ENCODE measurements at places on chromosomes 7 and 10.

- DNase-seq, result peak; percentile 55
Measured at GRCh38 chr10:100562008-100562672, 26.4 kb downstream of the HIF1AN start.

- DNase-seq, result no peak
Measured at GRCh38 chr10:49263591-49263990, 35.4 kb upstream of the C10orf71 start.

DNA sequence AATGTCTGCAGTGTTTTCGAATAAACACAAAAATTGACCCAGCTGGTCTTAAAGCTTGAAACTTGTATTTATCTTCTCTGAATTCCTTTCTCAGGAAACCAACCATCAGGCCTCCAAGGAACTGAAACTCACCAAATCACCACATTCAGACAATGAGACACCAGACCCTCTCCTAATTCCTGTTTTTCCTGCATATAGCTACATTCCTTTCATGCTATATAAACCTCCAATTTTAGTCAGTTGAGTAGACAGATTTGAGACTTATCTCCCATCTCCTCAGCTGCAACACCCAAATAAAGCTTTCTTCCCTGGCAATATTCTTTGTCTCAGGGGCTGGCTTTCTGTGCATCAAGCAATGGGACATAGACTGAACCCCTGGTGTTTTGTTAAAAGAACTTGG, 317.0 kb downstream of the CACNA2D1 start:
- DNase-seq, result peak; percentile 4

- no peak for DNase-seq
Measured at GRCh38 chr10:68165643-68166042, 56.4 kb downstream of the MYPN start.

- DNase-seq, result peak; percentile 62
Measured at GRCh38 chr10:21497177-21497807, 28.2 kb downstream of the SKIDA1 start.

- DNase-seq, result no peak
Measured at GRCh38 chr7:105580022-105580740, 1.1 kb downstream of the EFCAB10 start.

GRCh38 chr7:122755696-122756095, 53.0 kb upstream of the RNF148 start:
- DNase-seq, result no peak

DNA sequence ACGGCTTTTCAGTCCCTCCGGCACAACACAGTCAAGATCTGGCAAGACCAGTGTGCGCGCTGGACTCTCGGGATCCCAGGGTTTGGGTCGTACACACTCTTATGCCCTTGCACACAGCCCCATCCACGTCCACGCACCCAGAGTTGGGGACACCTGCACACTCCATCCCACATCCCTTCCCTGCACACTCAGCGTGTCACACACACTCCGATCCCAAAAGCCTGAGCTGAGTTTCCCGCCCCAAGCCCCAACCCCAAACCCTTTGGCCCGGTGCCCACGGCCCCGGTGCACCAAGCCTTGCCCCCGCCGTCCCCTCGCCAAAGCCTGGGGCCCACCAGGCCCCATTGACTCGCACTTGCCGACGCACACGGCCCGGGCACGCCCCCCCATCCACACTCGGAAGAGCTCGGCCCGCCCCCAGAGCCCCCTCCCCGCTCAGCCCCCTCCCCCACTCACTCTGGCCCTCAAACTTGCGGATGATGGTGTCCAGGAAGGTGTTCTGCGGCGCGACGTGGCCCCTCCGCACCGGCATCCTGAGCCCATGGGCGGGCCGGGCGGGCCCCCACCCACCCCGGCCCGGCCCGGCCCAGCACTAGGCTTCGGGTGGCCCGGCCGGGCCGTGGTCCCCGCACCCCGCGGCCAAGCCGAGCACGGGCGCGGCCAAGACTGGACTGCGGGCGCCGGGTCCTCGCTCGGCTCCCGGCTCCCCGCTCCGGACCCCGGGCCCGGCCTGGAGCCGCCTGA, 567 bp downstream of the KCNH2 start:
- no peak for DNase-seq

DNA sequence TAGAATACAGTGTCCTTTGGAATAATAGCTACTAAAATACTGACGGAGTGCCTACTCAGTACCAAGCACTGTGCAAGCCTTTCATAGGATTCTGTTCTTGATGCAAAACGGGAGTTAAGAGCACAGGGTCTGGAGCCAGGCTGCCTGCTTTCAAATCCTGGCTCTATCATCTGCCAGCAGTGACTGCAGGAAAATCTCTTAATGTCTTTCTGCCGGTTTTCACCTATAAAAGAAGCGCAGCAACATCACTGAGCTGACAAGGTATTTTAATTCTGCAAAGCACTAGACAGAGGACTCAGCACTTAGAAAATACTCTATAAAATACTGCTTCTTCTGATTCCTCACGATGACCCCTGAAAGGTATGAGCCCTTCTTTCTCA, 659 bp downstream of the FIGNL1 start:
- no peak for DNase-seq

DNA sequence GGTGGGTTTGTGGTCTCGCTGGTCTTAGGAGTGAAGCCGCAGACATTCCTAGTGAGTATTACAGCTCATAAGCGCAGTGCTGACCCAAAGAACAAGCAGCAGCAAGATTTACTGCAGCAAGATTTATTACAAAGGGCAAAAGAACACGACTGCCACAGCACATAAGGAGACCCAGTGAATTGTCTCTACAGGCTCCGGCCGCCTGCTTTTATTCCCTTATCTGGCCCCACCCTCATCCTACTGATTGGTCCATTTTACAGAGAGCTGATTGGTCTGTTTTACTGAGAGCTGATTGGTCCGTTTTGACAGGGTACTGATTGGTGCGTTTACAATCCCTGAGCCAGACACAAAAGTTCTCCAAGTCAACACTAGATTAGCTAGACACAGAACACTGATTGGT, 82.1 kb downstream of the VIPR2 start:
- no peak for DNase-seq

- DNase-seq, result no peak
Measured at GRCh38 chr7:81533931-81534330, 235.9 kb downstream of the HGF start.

GRCh38 chr7:5769571-5769970, 11.9 kb downstream of the RNF216 start:
- DNase-seq, result no peak

DNA sequence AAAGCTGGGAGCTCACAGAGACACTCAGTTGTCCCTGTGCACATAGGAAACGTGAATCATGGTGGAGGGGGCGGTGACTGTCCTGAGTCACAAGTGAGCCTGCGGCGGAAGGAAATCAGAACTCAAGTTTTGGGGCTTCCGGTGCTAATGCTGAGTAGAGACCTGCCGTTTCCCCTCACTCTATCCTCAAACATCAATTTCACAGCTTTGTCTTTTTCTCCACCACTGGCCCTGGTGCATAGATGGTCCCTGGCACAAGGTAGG, 21.9 kb downstream of the ADCYAP1R1 start:
- DNase-seq, result no peak

DNA sequence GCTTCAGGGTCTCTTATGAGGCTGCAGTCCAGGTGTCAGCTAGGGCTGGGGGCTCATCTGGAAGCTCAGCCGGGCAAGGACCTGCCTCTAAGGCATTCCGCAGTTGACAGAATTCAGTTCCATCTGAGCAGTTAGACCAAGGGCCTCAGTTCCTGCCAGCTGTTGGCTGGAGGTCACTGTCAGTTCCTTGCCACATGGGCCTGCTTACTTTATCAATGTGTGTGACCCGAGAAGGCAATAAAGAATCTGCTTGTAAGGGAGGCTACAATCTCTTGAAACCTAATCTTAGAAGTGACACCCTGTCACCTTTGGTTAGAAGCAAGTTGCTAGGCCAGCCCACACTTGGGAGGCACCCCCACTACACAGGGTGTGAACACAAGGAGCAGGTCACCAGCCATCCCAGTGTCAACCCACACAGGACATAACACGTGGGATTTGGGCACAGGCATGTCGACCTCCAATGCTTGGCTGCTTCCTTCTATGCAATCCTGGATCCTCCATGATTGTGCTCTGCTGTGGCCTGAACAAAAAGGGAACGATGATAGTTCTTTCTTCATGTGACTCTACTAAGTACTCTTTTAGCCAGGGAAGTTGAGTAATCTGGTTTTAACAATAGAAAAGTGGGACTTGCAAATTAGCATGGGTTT, 41.8 kb downstream of the MTURN start:
- no peak for DNase-seq

DNA sequence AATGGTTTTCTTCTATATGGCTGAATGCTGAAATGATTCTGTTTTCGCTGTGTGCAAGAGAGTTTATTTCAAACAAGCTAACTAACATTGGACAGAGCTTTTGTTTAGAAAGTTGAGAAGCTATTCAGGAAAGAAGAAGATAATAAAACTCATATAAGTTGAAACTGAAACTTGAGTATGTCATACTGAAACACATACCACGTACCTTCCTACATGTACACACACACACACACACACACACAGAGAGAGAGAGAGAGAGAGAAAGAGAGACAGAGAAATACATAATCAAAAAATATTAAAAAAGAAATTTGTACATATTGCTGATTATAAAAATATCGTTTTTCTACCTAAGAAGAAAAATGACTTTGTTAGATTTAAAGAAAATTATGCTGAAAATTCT, 561.9 kb upstream of the KCND2 start:
- DNase-seq, result no peak

DNA sequence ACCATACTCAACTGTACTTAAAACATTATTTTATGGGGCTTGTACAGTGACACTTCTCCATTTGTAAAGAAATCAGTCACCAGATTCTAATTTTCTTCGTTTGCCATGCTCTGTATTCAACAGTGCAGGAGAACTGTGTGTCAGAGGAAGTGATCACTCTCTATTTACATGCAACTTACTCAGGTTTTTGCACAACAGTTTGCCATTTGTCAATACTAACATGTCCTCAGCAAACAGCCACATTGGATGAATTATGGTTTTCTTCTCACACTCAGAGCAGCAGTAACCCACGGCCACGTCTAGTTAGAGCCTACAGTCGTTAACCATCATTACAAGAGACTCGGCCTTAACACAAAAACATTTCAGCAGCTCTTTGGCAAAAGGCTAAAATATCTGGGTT, 69.2 kb upstream of the SP4 start:
- no peak for DNase-seq

GRCh38 chr7:7567898-7568531, 1.3 kb downstream of the MIOS start:
- DNase-seq, result no peak

GRCh38 chr10:71684356-71685173, 35.0 kb downstream of the C10orf105 start:
- no peak for DNase-seq

DNA sequence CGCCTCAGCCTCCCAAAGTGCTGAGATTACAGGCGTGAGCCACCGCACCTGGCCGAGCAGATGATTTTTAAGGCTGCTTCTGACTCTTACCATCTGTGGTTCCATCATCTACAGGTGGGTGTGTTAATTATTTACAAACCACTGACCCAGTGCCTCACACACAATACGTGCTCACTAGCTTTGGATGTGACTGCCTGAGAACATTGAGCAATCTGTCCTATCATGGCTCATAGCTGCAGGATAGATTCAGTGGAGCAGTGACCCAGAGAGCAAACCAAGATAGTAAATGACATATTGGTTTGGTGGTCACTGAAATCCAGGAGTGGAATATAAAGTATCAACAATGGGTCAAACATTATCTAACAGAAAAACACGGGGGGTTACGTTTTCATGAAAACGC, 24.1 kb downstream of the GPAM start:
- DNase-seq, result no peak

DNA sequence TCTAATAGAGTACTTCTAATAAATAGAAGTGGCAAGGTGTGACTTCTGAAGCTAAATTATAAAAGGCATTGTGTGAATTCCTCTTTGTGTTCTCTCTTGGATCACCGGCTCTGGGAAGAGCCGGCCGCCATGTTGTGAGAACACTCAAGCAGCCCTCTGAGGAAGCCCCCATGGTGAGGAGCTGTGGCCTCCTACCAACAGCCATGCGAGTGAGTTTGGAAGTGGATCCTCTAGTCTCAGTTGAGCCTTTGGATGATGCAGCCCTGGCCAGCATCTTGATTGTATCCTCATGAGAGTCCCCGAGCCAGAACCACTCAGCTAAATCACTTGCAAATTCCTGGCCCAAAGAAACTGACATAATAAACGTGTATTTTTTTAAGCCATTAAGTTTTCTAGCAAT, 94.5 kb upstream of the CARD11 start:
- DNase-seq, result no peak

DNA sequence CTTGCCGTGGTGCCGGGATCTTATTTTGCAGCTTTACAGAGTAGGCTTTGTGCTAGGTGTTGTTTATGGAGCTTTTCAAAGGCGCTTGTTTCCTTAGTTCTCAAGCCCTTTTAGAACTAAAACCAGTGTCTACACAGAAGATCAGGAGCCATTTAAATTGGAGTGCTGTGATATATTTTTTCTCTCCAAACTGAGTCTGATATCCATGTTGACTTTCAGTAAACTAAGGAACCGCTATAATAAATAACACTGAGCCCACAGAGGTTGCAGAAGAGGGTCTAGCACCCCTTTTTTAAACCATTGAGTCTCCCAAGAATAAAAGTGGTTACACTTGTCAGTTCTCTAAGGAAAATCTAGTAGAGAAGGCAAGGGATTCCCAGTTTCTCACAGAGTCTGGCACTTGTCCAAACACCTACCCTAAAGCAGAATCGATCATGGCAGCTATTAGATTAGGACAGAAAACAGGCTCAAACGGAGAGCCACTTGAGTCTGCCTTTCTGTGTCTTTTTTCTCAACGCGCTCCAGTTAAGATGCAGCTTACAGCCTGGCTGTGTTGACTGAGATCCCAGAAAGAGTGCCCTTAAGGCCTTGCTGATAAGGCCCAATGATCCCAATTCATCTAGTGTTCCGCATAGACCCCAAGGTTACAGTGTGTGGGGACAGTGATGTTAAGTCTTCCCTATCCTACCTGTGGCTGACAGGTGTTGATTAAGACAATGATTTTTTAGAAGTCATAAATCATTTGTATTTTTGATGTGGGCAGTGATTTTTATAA, 804 bp downstream of the TMEM106B start:
- DNase-seq, result peak; percentile 8

DNA sequence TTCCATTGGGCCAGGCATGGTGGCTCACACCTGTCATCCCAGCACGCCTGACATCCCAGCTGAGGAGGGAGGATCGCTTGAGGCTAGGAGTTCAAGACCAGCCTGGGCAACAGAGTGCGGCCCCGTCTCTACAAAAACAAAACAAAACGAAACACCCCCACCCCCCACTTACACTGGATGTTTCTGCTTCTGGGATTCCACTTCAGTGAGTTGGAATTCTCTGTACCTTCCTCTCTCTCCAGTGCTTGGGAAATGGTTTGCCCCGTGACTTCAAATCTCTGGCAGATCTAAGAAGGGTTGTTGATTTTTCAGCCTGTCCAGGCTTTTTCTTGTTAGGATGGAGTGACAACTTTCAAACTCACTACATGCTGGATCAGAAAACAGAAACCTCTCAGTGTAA, 106.9 kb downstream of the ANLN start:
- DNase-seq, result no peak

DNA sequence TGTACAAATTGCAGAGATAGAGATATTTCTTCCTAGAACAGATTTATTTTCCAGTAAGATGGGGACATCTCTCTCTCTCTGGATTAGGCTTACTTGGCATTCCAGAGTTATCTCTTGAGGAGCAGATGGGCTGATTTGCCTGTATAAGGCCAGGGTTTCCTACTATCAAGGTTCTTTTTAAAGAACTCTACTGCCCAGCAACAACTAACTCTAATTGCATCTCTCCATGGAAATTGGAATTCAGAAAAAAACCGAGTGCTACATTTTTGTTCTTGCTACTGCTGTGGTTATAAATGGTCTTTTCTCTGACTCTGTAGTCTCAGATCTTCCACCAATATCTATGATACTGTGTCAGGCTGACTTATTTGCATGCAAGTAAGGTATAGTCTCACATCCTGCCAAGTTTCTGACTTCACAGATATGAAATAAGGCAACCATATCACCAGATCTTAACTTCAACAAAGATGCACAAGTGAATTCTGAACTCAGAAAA, 161.1 kb downstream of the CRPPA start:
- DNase-seq, result no peak
